ENCODE measurements at places on chromosomes 7 and 10.

GRCh38 chr10:4048236-4048864 is 263.3 kb upstream of the KLF6 start:
- no peak for DNase-seq

GRCh38 chr10:17290226-17290625 is 62.2 kb downstream of the VIM start:
- peak; percentile 21 for DNase-seq

DNA sequence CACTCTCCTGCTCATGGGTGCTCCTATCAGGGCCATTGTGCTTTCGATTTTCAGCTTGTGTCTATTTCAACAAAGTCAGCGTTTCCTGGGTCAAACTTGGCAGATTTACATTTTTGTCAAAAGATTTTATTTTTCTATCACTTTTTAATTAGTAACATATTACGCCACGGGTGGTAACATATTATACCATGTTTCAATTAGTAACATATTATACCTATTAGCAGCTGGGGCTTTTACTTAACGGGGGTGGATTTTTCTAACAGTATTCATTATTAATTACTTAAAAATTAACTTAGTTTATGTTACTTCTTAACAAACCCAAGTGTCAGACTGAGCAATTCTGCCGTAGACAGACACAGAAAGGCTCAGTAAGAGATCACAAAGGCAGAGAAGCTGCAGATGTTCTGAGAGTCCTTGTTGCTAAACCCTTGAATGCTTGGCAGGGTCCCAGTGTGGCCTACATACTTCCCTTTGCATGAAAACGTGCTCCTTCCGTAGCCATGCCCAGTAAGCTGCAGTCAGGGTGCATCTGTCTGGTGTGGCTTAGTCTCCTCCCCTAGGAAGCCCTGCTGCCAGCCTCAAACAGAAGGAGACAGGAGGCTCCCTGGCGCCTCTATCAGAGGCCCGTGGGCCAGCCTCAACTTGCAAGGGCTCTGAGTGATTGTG is 263.1 kb upstream of the CXCL12 start:
- DNase-seq, result no peak

- no peak for DNase-seq
Observed at GRCh38 chr10:15632456-15633091, 87.1 kb downstream of the ITGA8 start.

- DNase-seq, result no peak
Observed at GRCh38 chr10:122380703-122381102, 6.2 kb downstream of the PLEKHA1 start.

DNA sequence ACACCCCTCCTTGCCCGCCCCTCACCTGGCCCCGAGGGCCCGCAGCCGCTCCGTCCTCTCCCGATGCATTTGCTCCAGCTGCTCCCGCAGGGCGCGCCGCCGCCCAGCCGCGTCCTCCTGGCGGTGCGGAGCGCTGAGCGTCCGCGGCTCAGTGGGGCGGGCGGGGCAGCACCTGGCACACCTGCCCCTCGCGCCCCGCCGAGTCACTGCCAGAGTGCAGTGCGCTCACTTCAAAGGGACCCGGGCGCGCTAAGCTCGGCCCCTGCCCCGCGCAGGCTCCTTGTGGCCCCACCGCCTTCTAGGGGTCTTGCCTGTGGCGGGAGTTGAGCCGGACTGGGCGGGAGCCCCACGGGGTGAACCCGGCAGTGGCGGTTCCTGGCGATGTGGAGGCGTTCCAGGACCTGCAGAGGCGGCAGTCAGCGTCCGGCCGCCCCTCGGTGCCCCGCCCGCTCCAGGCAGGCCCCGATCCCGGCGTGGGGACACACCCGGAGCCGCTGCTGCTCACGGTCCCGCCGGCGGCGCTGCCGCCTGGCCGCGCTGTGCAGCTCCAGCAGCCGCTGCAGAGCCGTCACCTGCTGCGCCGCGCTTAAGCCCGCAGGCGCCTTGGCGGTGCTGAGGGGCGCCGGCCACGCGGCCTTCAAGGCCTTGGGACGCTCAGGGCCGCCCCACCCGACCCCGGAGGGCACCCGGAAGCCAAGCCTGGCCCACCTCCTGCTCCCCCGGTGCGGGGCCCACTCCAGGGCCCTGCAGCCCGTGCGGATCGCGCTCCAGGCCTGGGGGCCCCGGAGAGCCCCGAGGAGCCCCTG is 6.7 kb downstream of the ATP6V1F start:
- peak; percentile 52 for DNase-seq

GRCh38 chr10:131964298-131964697 is 17.4 kb downstream of the BNIP3 start:
- no peak for DNase-seq

DNA sequence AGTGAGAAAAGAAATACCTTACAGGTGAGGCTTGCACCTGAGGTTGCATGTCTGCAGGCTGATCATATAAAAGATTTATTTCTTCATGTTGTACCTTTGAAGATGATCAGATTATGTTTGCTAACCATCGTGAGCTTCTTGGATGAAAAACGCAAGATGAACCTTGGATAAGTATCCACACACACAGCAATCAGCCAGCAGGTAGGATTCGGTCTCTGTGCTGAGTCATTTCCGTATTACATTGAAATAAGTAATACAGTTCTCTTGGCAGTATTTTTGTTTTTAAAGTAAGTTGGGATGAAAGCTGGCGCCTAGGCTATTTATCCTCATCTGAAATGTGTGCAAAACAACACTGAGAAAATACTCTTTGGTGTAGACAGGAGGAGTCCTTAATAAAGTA is 109.0 kb upstream of the PRKCQ start:
- DNase-seq, result no peak

- no peak for DNase-seq
Observed at GRCh38 chr7:47143339-47143738, 438.6 kb downstream of the TNS3 start.

DNA sequence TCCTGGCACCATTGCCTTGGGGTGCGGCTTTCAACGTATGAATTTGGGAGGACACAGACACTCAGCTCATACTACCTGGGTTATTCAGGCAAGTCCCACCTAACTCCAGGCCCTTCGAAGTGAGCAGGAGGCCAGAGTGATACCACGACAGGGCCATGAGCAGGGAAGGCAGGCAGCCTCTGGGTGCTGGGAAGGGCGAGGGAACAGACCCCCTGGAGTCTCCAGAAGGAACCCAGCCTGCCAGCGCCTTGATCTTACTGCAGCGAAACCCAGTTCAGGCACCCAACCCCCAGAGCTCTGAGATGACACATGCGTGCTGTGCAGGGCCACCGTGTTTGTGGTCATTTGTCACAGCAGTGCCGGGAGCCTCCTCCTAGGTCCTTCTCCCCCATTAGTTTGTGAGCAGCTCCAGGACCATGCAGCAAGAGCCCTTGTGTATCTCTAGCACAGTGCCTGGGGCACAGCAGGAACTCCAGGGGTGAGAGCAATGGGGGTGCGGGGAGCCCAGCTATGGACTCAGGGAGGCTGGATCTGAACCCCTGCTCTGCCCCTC is 7.7 kb upstream of the INSIG1 start:
- no peak for DNase-seq

DNA sequence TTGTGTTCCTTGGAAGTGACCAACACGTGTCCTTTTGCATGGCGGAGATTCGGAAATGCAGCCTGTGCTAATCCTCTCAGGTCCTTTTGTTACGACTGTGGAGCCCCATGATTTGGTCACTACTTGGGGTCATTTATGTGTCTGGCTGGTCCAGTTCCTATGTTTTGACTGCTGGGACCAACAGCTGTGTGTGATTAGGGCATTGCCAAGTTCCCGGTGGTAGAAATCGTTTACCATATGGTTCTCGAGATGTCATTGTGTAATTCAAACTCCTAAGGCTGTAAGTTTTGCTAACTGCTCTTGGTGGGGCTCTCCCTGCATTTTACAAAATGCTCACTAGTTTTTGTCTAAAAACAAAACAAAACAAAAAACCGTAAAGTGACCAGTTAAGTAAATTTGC is 62.0 kb downstream of the CCNY start:
- no peak for DNase-seq

DNA sequence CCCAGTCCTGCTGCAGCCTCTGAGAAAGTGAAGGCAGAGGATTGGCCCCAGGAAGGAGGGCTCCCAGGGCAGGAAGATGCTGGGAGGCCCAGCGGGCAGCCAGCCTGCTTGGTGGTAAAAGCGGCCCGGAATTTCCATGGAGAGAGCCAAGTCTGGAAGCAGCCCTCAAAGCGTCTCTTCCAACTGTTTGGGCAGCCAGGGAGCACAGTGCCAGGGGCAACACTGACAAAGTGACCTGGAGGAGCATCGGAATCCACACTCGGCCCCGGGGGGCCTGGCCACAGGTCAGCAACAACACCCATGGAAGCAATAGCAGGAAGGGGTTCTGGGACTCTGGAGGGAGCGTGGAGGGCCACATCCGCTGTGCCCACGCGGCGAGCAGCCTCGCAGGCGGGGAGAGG is 63.2 kb upstream of the FGFR2 start:
- no peak for DNase-seq

DNA sequence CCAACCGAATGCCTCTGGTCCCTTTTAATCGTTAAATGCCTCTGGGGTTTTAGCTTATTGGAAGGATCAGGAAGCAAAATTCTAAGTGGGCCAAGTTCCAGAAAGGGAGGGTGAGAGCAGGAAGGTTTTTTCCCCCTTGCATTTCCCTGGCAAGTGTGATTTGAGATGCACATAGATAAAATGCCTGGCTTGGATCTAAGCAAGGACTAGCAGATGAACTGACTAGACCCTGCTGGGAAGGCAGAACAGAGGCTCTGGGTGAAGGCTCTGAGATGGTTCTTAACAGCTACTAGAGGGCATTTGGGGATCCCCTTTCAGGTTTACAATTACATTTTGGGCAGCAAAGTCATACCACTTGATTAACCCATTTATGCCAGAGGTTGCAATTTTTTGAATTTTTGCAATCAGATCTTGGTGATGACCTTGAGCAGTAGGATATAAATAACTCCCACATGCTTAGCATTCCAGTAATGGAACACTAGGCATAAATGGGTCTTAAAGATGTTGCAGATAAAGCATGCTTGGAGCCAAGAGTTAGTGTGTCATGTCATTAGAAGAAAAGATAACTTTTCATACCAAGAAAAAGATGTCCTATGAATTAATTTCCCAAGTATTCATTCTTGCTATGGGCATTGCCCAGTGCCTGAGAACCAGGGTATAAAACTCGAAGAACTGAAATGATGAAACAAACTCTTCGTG is 205.9 kb downstream of the SEC23IP start:
- DNase-seq, result no peak

DNA sequence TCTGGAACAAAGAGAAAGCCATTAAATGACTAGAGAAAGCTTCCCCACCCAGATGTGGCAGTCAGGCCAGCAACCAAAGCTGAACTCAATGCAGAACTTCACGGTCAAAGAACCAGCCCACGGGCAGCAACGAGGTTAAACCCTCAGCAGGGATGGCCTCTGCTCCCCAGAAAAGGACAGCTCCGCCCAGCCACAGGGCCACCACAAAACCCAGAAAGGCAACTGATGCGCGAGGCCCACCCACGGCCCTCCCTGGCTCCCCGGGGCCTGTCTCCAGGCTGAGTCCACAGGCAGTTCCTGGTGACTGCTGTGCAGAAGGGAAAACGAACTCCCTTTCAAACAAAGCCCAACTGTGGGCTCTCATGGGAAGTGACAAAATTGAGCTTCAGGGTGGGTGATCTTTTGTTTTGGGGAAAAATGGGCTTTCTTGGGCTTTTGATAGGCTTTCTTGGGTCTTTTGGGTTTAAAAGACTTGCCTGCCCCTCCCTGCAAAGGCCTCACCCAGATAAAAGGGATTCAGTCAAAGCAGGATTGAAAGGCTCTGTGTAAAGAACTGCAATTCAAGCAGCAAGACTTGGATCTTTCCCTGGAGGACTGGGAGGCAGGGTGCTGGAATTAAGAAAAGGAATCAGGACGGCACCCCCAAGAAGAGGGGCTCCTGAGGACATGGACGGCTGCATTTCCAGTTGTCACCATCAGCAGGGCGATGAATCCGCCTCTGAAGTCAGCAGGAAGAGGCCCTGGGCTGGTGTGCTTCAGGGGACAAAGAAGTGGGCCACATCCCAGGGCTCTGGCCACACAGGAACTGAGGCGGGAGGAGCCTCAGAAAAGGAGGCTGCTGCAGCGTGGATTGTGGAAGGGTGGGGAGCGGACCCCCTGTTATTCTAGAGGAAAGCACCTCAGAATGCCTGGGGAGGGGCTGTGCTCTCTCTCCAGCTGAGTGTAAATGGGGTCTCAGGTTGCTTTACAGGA is 209.9 kb downstream of the USP6NL start:
- DNase-seq, result no peak

DNA sequence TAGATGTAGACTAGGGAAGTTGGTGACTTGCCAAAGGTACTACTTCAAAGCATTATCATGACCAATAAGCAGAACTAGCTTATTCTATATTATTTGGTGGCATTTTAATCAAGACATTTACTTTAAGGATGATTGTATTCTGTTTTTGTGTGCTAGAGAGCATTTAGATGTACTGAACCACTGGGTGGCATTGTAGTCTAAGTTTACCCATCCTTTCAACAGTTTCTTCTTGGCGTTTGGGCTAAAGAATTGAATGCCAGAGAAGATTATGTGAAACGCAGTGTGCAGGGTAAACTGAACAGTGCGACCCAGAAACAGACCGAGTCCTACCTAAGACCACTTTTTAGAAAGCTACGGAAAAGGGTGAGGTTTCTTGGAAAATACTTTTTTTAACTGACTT is 26.8 kb downstream of the PRPF18 start:
- peak; percentile 68 for DNase-seq
